Fibroblast of skin of scalp (primary cell): ENCODE measurements at places on chromosomes 3 and 15.

GRCh38 chr3:101377209-101377608 lies 56.8 kb upstream of the IMPG2 start:
- no peak for DNase-seq

DNA sequence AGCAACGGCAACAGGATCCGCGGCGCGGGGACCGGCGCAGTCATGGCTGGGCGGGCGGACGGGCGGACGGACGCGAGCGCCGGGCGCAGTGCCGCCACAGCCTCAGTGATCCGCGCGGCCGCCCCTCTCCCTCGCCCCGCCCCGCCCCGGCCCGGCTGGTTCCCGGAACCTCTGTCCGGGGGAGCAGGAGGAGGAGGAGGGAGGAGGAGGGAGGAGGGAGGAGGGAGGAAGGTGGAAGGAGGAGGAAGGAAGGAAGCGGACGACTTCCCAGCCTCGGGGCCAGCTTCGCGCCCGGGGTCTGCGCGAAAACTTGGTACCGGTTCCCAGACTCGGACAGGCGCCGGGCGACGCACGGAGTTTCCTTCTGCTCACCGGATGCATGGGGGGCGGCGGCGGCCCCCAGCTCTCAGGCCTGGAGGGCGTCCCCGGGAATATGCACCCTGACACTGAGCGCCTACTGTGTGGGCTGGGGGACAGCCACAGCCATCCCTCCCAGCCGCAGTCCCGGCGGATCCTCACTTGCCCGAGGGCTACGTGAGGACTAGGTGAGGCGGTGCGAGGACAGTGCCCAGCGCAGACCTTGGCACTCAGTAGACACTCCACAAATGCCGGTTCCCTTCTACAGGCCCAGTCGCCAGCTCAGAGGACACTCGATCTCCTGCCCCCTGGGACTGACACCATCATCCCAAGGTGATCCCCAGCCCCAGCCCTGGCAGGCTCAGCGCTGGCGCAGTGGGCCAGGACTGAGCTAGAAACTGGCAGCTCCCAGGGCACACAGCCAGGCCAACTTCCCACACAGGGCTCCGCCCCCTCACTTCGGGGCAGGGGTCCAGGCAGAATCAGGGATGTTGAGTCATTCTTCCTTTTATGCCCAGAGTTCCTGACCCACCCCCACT lies at the start of gene SHISA5:
TSS of gene SHISA5 (minus strand) at position 124 of the 896 bp plus-strand sequence. CDS start at position 44, 80 bp downstream.
- peak; percentile 77 for DNase-seq

DNA sequence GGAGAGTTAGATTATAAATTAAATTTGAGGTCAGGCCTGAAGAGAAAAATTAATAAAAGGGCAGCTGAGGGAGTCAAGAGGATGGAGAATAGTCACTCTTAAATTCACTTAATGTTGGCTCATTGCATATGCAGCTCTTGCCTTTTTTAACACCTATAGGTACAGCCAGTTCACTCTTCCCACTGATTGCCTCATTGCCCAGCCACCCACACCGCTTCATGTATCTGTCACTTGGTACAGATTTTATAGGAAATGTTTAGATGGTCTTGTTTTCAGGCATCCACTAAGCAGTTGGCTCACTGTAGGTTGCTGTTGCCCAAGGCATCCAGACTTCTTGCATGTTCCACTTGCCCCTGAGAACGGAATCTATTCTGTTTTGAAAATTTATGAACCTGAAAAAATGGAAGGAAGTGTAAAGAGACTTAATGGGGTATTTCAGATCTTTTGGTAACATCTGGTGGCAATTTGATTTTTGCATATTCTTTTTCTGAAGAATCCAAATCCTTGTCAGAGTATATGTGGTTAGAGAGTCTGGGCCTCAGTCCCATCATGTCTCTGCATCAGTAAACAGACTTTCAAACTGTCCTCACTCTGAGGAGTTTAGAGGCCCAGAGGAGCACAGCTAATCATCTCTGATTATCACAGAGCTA lies 151.9 kb downstream of the RBPMS2 start:
- DNase-seq, result no peak

DNA sequence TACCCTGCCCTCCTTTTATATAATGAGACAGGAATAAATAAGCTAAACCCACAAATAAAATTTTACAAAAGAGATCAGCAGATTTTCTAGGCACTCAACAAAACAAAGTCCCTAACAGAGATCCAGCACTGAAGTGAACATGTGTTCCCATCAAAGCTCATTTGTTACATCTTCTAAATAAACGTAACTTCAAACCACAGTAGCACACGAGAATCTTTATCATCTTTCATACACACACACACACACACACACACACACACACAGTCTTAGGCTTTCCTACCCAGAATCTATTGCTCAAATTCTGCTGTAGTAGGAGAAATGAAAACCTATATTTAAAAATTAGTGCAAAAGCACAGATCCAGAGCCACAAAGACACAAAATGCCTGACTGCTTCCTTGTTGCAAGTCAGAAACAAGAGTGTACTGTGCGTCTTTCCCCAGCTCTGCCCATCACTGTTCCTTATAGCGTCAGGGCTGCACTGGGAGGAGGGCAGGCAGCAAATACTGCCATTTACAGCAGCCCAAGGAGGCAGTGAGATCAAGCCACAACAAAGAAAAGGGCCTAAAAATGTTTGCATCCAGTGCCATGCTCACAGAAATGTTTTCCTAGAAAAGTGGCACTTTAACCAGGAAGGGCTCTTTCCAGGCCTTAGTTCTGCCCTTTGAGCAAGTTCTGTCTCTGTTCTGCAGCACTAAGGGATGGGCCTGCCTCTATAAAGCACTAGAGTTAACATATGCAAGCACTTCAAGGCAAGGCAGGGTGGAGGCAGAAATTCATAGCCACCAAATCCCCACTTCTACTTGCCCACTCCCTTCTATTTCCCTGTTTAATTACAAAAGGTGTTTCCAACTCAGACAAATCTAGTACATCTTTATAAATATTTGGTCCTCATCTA lies 6.0 kb downstream of the IP6K1 start:
- no peak for DNase-seq

DNA sequence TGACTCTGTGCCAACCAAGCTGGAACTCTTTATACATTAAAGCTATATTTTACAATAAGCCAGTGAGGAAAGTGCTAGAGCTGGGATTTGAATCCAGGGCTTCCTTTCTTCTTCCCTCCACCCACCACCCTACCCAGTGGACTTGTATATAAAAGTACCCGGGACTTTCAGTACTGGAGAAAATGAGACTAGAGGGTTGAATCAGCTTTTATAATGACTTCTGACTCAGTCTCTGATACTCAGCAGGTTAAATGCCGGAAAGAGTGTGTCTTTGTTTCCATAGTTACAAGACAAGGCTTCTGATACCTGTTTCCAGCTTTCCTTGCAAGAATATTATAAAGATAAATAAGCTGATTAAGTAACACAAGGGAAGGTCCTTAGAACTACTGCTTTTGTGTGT lies 80.9 kb downstream of the FRMD4B start:
- DNase-seq, result no peak

GRCh38 chr3:194470615-194471014 lies 16.2 kb downstream of the ATP13A3 start:
- no peak for DNase-seq

DNA sequence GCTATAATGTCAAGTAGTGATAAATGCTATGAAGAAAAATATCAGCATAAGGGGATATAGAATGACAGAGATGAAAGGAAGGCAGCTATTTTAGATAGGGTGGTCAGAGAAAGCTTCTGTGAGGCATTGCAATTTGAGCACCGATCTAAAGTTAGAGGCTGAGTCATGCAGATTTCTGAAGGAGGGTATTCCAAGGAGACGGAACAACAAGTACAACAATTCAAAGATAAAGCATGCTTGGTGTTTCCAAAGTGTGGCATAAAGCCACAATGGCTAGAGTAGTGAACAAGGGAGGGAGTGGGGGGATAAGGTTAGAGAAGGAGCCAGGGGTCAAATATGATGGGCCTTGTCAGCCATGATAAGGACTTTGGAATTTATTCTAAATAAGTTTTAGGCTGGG lies 71.9 kb downstream of the PFN2 start:
- DNase-seq, result peak; percentile 57

- DNase-seq, result peak; percentile 24
Observed at GRCh38 chr3:45442679-45443253, 54.4 kb downstream of the LARS2 start.

DNA sequence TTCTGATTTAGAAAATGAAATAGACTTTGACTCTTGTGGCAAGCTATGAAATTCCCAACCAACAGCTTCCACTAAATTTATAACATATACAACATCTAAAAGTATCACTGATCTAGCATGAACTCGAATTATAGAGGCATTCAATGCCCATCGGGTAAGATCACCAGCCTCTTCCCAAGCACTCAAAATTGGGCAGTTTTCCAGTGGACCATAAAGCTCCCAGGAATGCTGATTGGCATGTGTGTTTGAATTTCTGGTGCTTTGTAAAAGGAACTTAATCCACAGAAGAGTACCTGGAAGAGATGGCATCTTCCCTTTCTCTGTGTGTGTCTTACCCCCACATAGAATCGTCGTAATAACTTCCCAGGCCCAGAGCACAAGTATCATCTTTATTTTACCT lies 10.0 kb downstream of the LRTM1 start:
- DNase-seq, result peak; percentile 65

GRCh38 chr15:59160880-59161593 lies 45.6 kb upstream of the LDHAL6B start:
- DNase-seq, result no peak

DNA sequence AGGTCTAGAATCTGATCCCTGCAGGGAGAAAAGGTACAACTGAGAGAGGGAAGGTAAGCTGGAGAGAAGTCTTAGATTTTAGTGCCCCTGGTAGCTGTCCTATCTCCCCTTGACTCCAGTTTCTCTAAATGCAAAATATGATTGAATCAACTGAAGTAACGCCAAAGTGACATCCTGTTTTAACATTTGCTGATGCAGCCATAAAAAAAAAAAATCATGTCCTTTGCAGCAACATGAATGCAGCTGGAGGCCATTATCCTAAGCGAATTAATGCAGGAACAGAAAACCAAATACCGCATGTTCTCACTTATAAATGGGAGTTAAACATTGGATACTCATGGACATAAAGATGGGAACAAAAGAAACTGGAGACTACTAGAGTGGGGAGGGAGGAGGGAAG lies 42.4 kb upstream of the LCTL start:
- DNase-seq, result no peak

GRCh38 chr15:75620841-75621391 lies 4.6 kb downstream of the SNUPN start:
- peak; percentile 93 for DNase-seq
